ENCODE measurements at places on chromosomes 5 and 9. TPM values are rescaled to one million over a fixed set of nuclear protein-coding genes. Genes with fewer than 3 reads are reported as not detected.

SH3PXD2B gene
- total RNA-seq, result 48.1 TPM

NEK6 gene
- total RNA-seq, result 13.7 TPM

LMBRD2 gene
- total RNA-seq, result 4.3 TPM

PTTG1 gene
- total RNA-seq, result 263 TPM

GRCh38 chr9:28051559-28052503 is 478.6 kb upstream of the C9orf72 start:
- no peak overlapping the region for H3K27ac ChIP-seq
- H3K27me3 ChIP-seq, result no peaks in the 10 kb centered on the region
- H3K4me1 ChIP-seq, result no peaks in the 10 kb centered on the region
- no peak overlapping the region for H3K4me3 ChIP-seq
- DNase-seq, result no peak

GRCh38 chr5:59125011-59125961 is 542.4 kb downstream of the RAB3C start:
- peaks cover 16% of the 10 kb centered on the region for H3K4me1 ChIP-seq
- no peak overlapping the region for H3K4me3 ChIP-seq
- H3K27ac ChIP-seq, result peak overlapping the region; percentile 36
- no peak for DNase-seq
- H3K27me3 ChIP-seq, result no peaks in the 10 kb centered on the region
- no peaks in the 10 kb centered on the region for H3K36me3 ChIP-seq

DNA sequence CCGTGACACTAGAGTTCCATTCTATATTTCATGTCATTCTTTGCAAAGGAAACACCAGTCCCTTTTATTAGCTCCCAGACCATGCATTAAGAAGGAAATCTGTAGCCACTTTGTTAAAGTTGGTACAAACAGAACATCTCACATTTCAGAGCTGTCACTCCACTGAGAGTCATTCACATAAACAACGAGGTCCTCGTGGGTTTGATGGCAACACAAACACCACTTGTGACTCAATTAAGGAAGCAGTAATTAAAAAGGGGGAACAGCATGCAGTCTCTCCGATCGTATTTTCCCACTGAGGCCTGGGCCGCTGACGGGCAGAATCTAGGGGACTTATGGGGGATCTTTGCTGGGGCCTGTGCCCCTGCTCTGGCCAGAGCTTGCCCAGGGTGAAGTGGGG is 94.2 kb upstream of the ZNF618 start:
- peaks cover 3% of the 10 kb centered on the region for H3K4me1 ChIP-seq
- H3K27me3 ChIP-seq, result no peaks in the 10 kb centered on the region
- H3K36me3 ChIP-seq, result no peaks in the 10 kb centered on the region
- H3K27ac ChIP-seq, result no peak overlapping the region
- no peak overlapping the region for H3K4me3 ChIP-seq

DNA sequence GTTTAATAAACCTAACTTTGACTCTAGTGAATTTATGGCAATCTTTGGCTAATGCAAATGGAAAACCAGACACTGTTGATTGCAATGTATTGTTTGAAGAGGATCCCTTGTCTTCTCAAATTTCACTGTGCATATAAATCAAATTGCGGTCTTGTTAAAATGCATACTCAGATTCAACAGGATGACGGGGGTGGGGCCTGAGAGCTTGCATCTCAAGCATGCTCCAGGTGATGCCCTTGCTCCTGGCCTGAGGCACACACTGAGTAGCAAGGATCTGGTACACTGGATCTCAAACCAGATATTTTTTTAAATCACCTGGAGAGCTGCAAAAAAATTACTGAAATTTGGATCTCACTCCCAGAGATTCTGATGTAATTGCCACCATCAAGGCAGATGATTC is 463.7 kb downstream of the DNAH5 start:
- no peak overlapping the region for H3K27ac ChIP-seq
- H3K4me3 ChIP-seq, result no peak overlapping the region
- H3K4me1 ChIP-seq, result no peaks in the 10 kb centered on the region
- no peaks in the 10 kb centered on the region for H3K27me3 ChIP-seq
- no peaks in the 10 kb centered on the region for H3K36me3 ChIP-seq

- H3K27ac ChIP-seq, result no peak overlapping the region
- H3K27me3 ChIP-seq, result no peaks in the 10 kb centered on the region
- H3K4me1 ChIP-seq, result peaks cover 4% of the 10 kb centered on the region
- H3K4me3 ChIP-seq, result no peak overlapping the region
Measured at GRCh38 chr5:131749723-131750470, 46.9 kb downstream of the FNIP1 start.

DNA sequence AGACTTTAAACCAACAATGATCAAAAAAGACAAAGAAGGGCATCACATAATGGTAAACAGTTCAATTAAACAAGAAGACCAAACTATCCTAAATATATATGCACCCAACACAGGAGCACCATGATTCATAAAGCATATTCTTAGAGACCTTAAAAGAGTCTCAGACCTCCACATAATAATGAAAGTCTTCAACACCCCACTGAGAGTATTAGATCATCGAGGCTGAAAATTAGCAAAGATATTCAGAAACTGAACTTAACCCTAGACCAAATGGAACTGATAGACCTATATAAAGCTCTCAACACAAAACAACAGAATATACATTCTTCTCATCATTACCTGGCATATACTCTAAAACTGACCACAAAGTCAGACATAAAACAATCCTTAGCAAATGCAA is 11.7 kb upstream of the SPINK14 start:
- no peaks in the 10 kb centered on the region for H3K4me1 ChIP-seq
- no peaks in the 10 kb centered on the region for H3K27me3 ChIP-seq
- DNase-seq, result no peak
- H3K4me3 ChIP-seq, result no peak overlapping the region

DNA sequence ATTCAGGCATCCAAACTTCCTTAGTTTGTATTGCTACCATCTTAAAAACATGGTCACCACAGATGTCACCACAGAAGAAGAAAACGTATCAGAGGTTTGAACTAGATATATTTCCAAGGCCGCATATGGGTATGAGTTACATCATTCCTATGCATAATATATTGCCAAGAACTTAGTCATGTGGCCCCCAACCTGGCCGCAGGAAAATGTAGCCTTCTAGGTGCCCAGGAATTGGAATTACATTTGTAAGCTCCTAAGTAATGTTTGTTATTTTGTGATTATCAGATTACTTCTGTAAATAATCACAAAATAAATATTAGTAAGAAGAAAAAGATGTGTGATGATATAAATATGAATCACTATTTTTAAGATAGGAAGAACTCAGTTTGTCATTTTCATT is 351.4 kb downstream of the ISL1 start:
- no peaks in the 10 kb centered on the region for H3K36me3 ChIP-seq
- no peak overlapping the region for H3K27ac ChIP-seq
- H3K4me3 ChIP-seq, result no peak overlapping the region
- H3K4me1 ChIP-seq, result no peaks in the 10 kb centered on the region
- DNase-seq, result no peak
- no peaks in the 10 kb centered on the region for H3K27me3 ChIP-seq

DNA sequence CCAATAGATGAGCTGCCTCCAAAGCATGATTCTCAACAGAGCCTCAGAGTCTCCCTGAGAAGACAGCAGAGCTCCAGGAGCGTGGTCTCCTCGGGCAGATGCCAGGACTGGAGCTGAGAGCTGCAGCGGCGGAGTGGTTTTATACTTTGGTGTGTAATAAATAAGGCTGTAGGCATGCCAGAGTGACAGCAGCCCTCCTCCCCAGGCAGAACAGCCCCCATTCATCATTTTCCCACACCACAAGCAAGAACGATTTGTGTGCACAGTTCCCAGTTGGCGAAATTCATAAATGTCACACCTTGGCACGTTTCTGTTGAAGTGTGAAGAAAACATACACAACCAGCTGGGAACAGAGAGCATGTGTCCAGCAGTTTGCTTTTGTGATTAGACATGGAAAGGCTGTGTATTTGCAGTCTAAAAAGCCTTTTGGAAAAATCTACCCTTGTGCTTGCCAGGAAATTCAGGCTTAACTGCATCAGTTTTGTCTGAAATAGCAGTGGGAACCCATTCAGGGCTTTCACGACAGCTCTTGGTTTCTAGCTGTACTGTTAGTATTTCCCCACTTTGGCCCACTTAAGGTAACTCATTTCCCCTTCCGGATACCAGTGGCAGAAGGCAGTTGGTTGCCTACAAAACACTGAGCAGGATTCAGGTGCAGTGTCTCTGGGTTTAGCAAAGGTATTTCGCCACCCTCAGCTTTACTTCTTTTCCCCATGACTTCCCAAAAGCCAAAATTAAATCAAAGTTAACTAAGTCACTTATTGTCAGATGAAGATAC is at the start of gene C1QTNF3:
Gene C1QTNF3, minus strand, starts transcription at position 115 of the 778 bp plus-strand sequence. Its CDS starts 88 bp downstream, at position 27.
- no peak for DNase-seq
- H3K4me1 ChIP-seq, result 0 out of 2 replicates have a peak, but pooled peaks cover 2% of the 10 kb centered on the region
- no peak within 1 kb of the TSS for H3K4me3 ChIP-seq
- H3K27ac ChIP-seq, result no peak within 1 kb of the TSS

DNA sequence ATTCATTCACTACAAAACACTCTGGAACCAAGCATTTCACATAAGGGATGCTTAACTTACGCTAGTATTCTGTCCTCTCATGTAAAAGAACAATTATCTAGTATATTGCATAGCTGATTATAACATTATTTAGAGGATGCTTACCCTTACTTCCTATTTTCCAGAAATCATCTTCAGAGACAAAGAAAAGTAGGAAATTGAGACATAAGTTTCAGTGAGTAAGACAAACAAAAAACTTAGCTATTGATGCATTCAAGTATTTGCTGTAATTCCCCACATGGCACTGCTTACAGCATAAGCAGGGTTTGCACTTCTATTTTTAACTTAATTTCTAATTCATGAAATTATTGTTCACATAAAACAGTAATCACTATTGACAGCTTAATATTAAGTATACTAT is 104.8 kb upstream of the SREK1 start:
- DNase-seq, result no peak
- H3K36me3 ChIP-seq, result peaks cover 27% of the 10 kb centered on the region
- no peak overlapping the region for H3K4me3 ChIP-seq

DNA sequence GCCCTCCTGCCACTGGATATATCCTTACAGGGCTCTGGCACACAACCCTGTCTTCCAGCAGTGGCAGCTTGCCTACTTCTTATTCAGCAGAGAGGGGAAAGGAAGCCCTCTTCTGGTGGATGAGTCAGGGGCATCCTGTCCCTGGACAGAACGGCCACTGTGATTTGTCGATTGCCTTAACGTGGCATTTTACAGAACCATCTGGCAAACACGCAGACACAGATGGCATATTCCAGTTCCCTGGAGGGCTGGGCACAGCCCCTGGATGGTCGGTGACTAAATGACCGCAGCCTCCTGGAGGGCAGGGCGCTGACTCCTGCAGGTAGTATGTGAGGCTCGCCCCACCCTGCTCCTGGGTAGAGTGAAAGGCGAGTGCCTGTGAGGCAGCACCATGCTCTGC is 62.1 kb downstream of the DCP2 start:
- no peaks in the 10 kb centered on the region for H3K36me3 ChIP-seq
- H3K4me1 ChIP-seq, result peaks cover 4% of the 10 kb centered on the region
- DNase-seq, result no peak
- no peak overlapping the region for H3K27ac ChIP-seq
- H3K27me3 ChIP-seq, result no peaks in the 10 kb centered on the region
